ENCODE measurements at places on chromosomes 1 and 21.
A peak's percentile ranks its signal among the peaks of the same experiment; 100 is the strongest.

GRCh38 chr1:93556291-93556690 is 108.4 kb downstream of the FNBP1L start:
- DNase-seq = no peak

- no peak for DNase-seq
Observed at GRCh38 chr1:40050863-40051262, 10.3 kb downstream of the CAP1 start.

DNA sequence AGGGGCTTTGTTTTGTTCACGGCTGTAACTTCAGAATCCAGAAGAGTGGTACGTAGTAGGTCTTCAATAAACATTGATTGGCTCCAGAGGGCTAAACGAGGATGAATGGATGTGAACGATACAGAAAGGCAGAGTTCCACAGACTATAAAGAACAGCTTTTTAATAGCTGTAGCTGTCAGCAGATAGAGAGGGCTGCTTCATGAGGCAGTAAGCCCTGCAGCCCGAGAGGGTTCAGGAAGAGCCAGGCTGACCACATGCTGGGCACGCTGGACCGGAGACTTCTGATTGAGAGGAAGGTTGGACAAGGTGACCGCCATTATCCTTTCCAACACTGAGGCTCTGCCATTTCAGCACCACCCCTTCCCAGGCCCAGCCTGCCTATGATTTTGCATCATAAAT is 45.3 kb downstream of the KIRREL1 start:
- no peak for DNase-seq

GRCh38 chr1:10529765-10530164 is 55.0 kb downstream of the PEX14 start:
- no peak for DNase-seq

GRCh38 chr1:19646377-19647319 is 2.5 kb downstream of the NBL1 start:
- no peak for DNase-seq

GRCh38 chr1:82366689-82367088 is 566.0 kb downstream of the ADGRL2 start:
- no peak for DNase-seq

DNA sequence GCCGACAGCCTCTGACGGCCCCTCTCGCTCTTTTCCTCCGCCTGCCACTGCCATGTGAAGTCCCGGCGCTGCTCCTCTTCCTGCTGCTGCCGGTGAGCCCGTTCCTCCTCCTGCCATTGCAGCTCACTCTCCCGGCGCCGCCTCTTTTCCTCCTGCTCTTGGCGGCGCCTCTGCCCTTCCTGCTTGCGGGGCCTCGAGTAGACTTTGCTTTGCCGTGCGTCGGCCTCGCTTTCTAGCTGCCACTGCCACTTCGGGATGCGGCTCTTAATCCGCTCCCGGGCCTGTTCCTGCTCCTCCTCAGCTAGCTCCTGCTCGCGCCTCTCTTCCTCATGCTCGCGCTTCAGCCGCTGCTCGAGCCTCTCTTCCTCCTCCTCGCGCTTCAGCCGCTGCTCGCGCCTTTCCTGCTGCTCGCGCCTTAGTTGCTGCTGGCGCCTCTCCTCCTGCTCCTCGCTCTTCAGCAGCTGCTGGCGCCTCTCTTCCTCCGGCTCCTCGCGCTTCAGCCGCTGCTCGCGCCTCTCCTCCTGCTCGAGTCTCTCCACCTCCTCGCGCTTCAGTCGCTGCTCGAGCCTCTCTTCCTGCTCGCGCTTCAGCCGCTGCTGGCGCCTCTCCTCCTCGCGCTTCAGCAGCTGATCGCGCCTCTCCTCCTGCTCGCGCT is 4.3 kb downstream of the TCHH start:
- no peak for DNase-seq

DNA sequence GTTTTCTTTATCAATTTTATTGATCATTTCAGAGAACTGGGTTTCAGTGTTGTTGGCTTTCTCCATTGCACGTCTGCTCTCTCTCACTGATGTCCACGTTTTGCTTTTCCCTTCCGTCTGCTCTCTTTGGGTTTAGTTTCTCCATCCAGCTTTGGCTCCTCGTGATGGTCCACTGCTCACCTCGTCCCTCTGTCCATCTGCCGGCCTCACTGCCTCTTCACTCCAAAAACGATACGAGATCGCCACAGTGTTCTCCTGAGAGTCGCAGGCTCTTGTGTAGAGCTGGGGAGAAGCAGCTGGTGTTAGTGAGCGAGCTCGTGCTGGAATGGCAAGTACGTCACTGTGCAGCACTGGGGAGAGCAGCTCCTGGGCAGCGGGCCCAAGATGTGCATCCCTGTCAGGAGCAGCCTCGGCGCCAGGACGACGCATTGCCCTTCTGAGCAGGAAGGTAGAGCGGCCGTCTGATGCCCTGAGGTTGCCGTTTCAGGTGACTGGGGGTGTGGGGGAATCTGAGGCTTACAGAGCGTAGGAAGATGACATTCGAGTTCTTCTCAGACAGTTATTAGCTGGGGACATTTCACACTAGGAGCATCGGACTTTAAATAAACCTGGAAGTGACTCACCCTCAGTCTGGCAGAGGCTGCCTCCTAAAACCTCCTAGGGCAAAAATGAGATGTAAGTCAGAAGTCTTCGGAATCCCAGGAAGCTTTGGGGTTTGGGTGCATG is 31.4 kb upstream of the PCBP3 start:
- DNase-seq = no peak

DNA sequence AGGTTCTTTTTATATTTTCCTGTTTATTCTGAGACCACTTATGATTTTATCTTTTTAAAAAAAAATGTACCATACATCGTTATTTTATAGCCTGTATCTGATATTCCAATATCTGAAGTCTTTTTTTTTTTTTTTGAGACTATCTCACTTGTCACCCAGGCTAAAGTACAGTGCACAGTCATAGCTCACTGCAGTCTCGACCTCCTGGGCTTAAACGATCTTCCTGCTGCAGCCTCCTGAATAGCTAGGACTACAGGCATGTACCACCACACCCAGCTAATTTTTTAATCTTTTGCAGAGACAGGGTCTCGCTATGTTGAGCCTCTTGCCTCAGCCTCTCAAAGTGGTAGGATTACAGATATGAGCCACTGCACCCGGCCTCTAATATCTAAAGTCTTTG is 25.1 kb downstream of the BCAR3 start:
- no peak for DNase-seq

- DNase-seq = no peak
Observed at GRCh38 chr1:102120910-102121309, 124.2 kb upstream of the OLFM3 start.

DNA sequence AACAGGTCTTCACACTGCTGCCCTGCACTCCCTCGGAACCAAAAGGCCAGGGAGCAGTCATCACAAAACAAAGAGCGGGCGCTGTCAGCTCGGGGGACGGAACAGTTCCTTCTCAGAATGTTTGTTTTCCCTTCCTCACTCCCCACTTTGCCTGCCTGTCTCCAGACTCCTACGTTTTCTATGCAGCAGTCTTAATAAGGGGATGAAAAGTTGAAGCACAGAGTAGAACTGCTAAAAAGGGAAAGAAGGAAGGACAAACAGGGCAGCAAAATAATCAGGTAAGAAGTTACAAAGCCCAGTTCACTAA is 738 bp upstream of the GPR161 start:
- DNase-seq = no peak

GRCh38 chr1:205396967-205397616 is 24.8 kb downstream of the LEMD1 start:
- DNase-seq = no peak

GRCh38 chr1:173342736-173343135 is 134.4 kb upstream of the PRDX6 start:
- no peak for DNase-seq

DNA sequence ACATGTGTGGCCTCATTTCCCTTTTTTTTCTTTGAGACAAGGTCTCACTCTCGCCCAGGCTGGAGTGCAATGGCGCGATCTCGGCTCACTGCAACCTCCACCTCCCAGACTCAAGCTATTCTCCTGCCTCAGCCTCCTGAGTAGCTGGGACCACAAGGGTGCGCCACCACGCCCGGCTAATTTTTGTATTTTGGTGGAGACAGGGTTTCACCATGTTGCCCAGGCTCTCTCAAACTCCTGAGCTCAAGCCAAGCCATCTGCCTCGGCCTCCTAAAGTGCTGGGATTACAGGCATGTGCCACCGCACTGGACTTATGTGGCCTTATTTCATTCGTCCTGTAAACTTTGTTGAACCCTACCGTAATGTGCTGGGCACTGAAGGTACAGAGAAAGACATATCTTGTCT is 569 bp upstream of the WARS2 start:
- no peak for DNase-seq

GRCh38 chr1:25046194-25046532 is 116.1 kb upstream of the RUNX3 start:
- no peak for DNase-seq

GRCh38 chr1:225825078-225825477 is 15.2 kb downstream of the EPHX1 start:
- DNase-seq = no peak

GRCh38 chr21:45979651-45980050 is 1.9 kb upstream of the COL6A1 start:
- DNase-seq = no peak

- no peak for DNase-seq
Observed at GRCh38 chr1:35876988-35877387, 6.0 kb upstream of the AGO1 start.

DNA sequence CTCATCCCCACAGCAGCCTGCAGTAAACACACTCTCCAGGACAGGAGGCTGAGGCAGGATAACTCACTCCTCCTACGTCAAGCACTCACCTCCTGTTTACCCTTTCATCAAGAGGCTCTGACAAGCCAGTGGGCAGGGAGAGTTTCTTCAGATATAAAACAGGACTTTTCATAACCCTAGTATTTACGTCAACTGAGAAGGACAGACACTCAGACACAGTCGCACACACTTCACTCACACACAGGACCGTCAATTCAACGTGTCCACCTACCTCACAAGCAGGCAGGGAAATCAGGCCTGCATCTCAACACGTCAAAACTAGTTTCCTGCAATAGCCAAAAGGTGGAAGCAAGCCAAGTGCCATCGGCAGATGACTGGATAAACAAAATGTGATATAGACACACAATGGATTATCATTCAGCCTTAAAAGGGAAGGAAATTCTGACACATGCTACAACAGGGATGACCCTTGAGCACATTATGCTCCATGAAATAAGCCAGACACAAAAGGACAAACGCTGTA is 48.6 kb downstream of the ITPKB start:
- peak; percentile 62 for DNase-seq

- DNase-seq = peak; percentile 83
Observed at GRCh38 chr1:13702425-13703127, 2.6 kb downstream of the PRDM2 start.

GRCh38 chr1:185300152-185300551 is 16.9 kb downstream of the IVNS1ABP start:
- no peak for DNase-seq

- DNase-seq = no peak
Observed at GRCh38 chr1:3821004-3821403, 24.7 kb upstream of the LRRC47 start.

DNA sequence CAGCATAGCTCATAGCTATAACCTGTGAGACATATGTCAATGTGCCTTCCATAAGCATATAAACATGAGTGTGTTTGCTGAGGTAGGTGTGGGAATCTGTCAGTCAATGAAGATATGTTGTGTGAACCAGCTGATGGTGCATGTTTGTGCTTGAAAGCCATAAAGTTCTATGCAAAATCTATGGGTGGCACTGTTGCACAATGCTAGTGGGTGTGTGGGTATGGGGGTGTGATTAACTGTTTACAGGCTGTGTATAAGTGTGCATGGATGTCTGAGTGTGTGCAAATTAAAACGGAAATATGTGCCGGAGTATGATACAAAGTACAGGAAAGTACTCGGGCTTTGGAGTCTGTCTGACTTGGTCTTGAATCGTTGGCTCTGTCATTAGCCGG is 1.0 kb upstream of the ATP2B4 start:
- peak; percentile 55 for DNase-seq

DNA sequence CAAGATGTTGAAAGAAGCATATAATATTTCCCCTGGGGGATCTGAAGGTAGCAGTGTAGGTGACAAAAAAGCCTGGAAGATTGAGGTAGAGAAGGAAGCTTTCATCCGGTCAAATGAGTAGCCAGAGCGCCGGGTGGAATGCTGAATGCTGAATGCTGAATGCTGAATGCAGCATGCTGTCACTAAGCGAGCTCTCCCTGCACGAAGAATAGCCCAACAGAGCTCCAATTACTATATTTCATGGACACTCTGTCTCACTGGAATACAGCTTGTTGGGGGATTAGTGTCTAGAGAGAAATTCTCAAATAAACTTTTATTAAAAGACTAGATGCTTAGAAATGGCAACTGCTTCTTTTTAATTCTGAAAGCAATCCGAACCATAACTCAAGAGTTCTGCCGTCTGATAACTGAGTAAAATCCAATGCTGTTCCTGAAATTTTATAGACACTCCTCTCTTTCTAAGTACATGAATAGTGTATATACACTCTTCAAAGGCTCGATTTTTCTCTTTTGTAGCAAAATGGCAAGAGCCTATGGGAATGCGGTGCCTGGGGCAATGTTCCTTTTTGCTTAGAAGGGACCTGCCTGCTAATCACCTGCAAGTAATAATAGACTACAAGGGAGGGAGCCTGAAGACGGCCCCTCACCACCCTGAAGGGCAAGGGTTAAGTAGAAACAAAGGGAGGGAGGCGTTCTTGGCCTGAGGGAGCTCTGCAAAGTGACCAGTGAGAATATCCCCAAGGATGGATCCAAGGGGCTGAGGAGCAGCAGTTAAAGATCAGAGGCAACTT is 203.7 kb upstream of the ESRRG start:
- DNase-seq = no peak

- peak; percentile 45 for DNase-seq
Observed at GRCh38 chr1:244918421-244919319, 54.3 kb upstream of the HNRNPU start.

GRCh38 chr1:27503033-27503432 is 13.1 kb upstream of the WASF2 start:
- DNase-seq = no peak

DNA sequence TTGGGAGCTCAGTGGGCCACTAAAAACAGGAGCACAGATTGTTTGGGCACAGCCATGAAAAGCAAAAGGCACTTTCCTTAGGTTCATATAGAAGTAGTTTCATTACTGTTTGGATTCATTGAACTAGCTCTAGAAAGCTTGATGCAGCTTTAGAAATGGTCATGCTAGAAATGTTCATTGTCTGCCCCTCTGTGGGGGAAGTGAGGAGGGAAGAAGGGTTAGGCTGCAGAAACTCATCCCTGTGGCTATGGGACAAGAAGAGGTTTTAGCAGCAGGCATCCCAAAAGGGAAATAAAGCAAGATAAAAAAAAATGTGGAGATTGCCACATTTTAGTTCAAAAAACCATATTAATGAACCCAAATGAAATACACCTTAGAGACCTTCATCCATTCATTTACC is 359.6 kb upstream of the PTBP2 start:
- DNase-seq = no peak

DNA sequence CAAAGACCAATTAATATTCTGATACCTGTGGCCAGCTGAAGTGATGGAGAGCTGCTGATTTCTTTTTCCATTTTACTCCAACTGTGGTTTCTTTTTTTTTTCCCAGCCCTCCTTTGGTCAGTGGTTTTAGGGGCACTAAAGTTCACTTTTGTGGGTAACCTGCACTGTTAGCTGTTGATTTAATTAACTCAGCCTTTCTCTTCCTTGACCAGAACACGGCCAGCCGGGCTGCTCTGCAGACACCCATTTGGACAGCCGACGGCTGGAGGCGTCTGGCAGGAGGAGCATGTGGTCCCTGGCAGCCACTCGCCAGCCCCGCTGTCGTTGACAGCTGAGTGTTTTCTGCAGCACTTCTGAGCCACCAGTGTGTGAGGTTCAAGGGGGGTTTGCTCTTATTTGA is 136.2 kb upstream of the RUNX3 start:
- no peak for DNase-seq

GRCh38 chr1:17825273-17826164 is 70.4 kb downstream of the ACTL8 start:
- DNase-seq = no peak
